Spinal cord (tissue), 10 donors: ENCODE measurements at places on chromosomes 3 and 15. TPM values are rescaled to one million over a fixed set of nuclear protein-coding genes. Genes with fewer than 3 reads are reported as not detected.

The SPTBN5 gene
- 0.69 TPM for total RNA-seq

The SEMA6D gene
- 113 TPM for total RNA-seq

The GOLGA6L26 gene
- not detected for total RNA-seq

The CDHR4 gene
- total RNA-seq: 0.10 TPM

The UBA7 gene
- 42.9 TPM for total RNA-seq

The NUDT16 gene
- total RNA-seq: 15.8 TPM

The TGM5 gene
- not detected for total RNA-seq

The MGLL gene
- total RNA-seq: 34.0 TPM

The IRAK2 gene
- total RNA-seq: 6.1 TPM

The LDHAL6B gene
- total RNA-seq: not detected

The STAC gene
- total RNA-seq: 27.9 TPM

The CFAP161 gene
- total RNA-seq: 3.2 TPM

- H3K4me1 ChIP-seq: no peaks in the 10 kb centered on the region
- DNase-seq: no peak
- no peaks in the 10 kb centered on the region for H3K27me3 ChIP-seq
- no peaks in the 10 kb centered on the region for H3K36me3 ChIP-seq
- no peak overlapping the region for H3K4me3 ChIP-seq
Observed at GRCh38 chr3:19248143-19248542, 99.8 kb downstream of the KCNH8 start.

DNA sequence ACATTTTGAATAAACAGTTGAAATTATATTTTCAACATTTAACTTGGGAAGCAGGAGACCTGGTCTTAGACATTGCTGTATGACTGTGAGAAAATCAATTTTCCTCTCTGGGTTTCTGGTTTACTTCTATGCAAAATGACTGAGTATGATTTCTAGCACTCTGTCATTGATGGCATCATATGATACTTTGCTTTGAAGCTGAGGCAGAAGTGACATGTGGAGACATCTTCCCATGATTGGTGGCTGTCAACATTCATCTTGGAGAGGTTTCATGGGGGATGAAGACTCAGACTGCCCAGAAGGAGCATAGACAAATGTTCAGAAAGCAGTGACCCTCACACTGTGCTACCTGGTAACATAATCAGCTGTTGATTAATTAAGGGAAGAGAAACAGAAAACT lies 477.9 kb downstream of the PDCD6IP start:
- no peaks in the 10 kb centered on the region for H3K4me1 ChIP-seq
- no peak overlapping the region for H3K4me3 ChIP-seq
- H3K27ac ChIP-seq: no peak overlapping the region
- H3K36me3 ChIP-seq: no peaks in the 10 kb centered on the region
- H3K27me3 ChIP-seq: no peaks in the 10 kb centered on the region
- no peak for DNase-seq

DNA sequence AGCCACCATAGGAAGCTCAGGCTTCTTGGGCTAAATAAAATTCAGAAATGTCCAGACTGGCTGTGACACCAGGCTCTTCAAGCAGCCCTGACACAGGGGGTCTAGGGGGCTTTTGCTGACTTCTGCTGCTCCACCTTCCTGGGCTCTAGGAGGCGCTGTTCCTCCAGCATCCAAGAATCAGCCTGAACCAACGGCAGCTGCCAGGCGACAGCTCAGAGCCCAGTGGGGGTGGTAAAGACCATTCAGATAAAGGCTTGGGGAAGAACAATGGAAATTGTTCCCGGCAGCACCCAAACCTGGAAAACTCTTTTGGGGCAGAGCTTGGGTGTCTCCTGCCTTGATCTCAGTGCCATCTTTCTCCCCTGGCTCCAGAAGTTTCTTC lies 21.6 kb upstream of the PSTPIP1 start:
- no peaks in the 10 kb centered on the region for H3K4me1 ChIP-seq
- H3K4me3 ChIP-seq: no peak overlapping the region
- no peak for DNase-seq
- H3K36me3 ChIP-seq: no peaks in the 10 kb centered on the region
- no peaks in the 10 kb centered on the region for H3K27me3 ChIP-seq
- no peak overlapping the region for H3K27ac ChIP-seq

DNA sequence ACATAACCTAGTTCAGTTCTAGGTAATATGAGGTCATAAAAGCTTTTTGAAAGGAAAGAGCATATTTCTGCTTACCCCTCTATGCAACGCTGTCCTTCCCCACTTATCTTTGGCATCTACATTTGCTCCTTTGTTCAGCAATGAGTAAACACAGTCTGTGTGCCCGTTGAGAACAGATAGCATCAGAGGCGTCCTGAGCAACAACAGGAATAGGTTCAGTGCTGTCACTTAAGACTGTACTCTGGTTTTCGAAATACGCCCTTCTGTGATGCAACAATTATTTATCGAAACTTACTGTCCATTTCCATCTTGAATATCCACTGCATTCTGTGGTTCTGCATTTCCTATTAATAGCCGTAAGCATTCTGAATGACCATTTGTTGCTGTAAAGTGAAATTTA lies 84.4 kb downstream of the BTD start:
- H3K4me1 ChIP-seq: peaks cover under 1% of the 10 kb centered on the region
- no peaks in the 10 kb centered on the region for H3K27me3 ChIP-seq
- no peak overlapping the region for H3K27ac ChIP-seq
- H3K36me3 ChIP-seq: peaks cover 16% of the 10 kb centered on the region
- no peak overlapping the region for H3K4me3 ChIP-seq

- no peaks in the 10 kb centered on the region for H3K36me3 ChIP-seq
- no peak overlapping the region for H3K4me3 ChIP-seq
- DNase-seq: no peak
- H3K27me3 ChIP-seq: no peaks in the 10 kb centered on the region
- no peak overlapping the region for H3K27ac ChIP-seq
Observed at GRCh38 chr3:43866529-43867353, 176.0 kb downstream of the ABHD5 start.

DNA sequence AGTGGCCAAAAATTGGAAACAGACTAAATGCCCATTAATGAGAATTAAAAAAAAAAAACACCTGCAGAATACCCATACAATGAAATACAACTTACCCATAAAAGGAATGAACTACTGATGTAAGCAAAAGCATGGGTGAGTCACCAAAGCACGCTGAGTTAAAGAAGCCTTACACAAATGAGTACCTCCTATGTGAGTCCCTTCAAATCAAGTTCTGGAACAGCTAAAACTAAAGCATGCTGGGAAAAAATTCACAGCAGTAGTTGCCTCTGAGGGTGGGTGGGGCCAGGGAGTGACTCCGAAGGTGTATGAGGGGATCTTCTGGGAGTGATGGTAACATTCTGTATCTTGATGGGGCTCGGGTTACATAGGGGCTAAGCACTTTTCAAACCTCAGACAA lies 11.4 kb downstream of the MYO5C start:
- no peaks in the 10 kb centered on the region for H3K27me3 ChIP-seq
- peaks cover 6% of the 10 kb centered on the region for H3K4me1 ChIP-seq
- no peak for DNase-seq
- no peak overlapping the region for H3K4me3 ChIP-seq
- H3K36me3 ChIP-seq: no peaks in the 10 kb centered on the region
- H3K27ac ChIP-seq: no peak overlapping the region

DNA sequence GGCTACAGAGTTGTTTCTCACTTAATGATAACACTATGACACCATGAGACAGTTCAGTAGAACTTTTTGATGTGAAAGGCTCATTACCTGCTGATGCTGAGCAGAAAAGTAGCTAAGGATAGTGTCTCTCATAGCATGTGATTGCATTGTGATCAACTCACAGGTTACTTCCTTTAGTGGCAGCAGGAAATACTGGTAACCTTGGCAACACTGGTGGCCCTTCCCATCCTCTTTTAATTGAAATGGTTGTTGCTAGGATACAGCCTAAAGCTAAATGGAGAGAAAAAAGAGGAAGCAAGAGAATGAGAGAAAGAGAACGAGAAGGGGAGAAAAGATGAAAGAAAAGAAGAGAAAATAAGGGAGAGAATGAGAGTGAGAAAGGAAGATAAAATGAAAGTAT lies 204.7 kb upstream of the GAP43 start:
- no peaks in the 10 kb centered on the region for H3K36me3 ChIP-seq
- no peak overlapping the region for H3K4me3 ChIP-seq
- H3K4me1 ChIP-seq: no peaks in the 10 kb centered on the region
- no peaks in the 10 kb centered on the region for H3K27me3 ChIP-seq

DNA sequence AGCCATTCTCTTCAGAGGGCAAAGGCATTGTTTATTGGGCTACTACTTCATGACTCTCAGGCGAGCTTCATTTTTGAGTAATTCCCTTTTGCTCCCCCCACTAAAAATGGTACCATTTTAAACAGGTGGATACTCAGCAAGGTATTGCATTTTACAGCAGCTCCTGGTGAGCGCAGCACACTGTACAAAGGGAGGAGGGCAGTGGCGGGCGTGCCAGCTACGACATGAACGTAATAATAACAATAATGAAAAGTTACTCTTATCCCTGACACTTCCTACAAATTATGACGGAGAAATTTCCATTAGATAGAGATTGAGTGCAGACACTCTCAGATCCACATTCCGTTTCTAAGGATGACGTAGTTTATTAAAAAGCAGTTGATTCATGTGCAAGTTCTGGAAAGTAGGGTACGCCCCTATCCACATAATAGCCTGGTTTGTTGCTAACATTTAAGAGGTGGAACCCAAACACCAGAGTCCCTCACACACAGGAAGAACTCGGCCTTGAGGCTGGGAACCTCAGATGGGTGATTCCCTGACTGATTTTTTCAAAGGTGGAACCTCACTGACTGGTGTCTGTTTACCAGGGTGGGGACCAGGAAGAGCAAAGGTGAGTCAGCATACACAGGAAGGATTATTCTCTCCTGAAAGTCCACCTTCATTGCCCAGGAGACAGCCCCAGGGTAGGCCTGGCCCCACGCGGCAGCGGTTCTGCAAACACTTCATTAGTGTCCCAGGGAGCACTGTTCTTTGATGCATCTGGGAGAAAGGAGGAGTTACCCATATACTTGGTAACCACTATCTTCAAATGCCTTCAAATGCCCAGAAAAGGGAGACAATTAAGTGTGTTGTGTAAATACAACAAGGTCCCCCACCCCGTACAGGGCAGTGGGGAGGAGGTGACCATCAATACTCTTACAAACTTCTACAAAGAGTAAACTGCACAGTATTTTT lies 69.9 kb downstream of the LDHAL6B start:
- no peaks in the 10 kb centered on the region for H3K4me1 ChIP-seq
- no peaks in the 10 kb centered on the region for H3K27me3 ChIP-seq
- no peak overlapping the region for H3K4me3 ChIP-seq
- H3K27ac ChIP-seq: no peak overlapping the region
- DNase-seq: no peak

DNA sequence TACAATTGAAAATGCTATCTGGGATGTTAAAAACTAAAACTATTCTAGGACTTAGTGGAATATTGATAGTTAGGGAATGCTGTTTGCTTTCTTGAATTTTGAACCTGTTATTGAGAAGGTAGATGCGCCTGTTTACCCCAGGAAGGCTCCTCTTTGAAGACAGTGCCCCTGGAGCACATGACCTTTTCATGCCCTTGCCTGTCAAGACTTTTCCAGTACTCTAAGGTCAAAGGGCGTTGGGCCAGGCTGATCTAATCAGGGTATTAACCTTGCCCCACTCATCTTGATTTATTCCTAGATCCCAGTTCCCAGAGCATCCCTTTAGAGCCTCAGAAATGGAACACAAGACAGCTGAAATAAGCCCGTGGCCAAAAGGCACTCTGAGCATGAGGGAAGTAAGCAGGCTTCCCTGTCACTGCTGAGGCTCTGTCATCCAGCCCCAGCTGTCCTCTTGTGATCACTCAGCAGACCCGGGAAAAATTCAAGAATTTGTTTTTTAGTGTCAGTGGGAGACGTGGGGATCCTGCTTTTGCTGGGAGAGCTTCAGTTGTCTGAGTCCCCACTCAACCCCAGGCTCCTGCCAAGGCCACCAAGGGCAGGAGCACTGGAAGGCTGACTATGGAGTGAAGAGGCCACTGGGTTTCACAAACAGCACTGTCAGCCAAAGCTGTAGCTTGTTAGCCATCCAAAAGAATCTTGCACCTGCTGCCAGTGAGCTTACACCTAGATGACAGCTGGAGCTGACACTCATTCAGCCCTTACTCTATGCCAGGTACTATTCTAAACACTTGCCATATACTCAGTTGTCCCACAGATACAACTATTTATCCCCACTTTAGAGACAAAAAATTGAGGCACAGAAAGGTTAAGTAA lies 169.0 kb downstream of the PGPEP1L start:
- H3K4me3 ChIP-seq: no peak overlapping the region
- H3K36me3 ChIP-seq: no peaks in the 10 kb centered on the region
- H3K27me3 ChIP-seq: no peaks in the 10 kb centered on the region
- no peak overlapping the region for H3K27ac ChIP-seq
- DNase-seq: no peak

GRCh38 chr3:126558336-126559071 lies at the start of gene C3orf22:
Gene C3orf22, minus strand, starts transcription at chr3:126558932. Its CDS starts 5,542 bp downstream, at chr3:126553390.
- H3K4me3 ChIP-seq: no peak within 1 kb of the TSS
- no peak within 1 kb of the TSS for H3K27ac ChIP-seq
- no peaks in the 10 kb centered on the region for H3K36me3 ChIP-seq
- no peaks in the 10 kb centered on the region for H3K4me1 ChIP-seq

DNA sequence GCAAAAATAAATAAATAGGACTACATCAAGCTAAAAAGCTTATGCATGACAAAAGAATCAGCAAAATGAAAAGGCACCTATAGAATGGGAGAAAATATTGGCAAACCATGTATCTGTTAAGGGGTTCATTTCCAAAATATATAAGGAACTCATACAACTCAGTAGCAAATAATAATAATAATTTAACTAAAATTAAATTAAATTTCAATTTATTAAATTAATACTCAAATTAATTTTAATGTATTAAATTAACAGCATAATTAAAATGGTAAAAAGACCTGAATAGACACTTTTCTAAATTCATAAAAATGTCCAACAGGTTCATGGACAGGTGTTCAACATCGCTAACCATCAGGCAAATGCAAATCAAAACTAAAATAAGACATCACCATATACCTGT lies 34.0 kb upstream of the THBS1 start:
- no peaks in the 10 kb centered on the region for H3K4me1 ChIP-seq
- H3K4me3 ChIP-seq: no peak overlapping the region
- DNase-seq: no peak

- H3K27ac ChIP-seq: no peak overlapping the region
- H3K36me3 ChIP-seq: no peaks in the 10 kb centered on the region
- no peak overlapping the region for H3K4me3 ChIP-seq
- no peaks in the 10 kb centered on the region for H3K27me3 ChIP-seq
Observed at GRCh38 chr3:8954938-8955763, 8.1 kb downstream of the RAD18 start.

DNA sequence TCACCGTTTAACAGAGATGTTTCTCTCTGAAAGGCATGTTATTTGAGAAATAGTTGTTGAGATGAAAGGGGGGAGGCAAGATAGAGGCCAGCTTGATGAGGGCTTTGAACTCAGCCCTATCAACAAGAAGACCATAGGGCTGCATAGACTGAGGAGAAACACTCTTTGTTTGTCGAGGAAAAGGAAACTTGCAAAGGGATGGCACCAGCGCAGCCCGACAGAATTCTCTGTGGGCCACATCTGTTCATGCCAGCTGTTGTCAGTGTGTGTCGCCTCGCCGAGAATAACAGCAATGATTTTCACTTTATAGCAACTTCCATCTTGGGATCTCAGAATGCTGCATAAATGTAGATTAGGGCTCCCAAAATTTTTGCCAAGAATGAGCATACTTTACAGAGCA lies 478.3 kb upstream of the TPRG1 start:
- H3K4me1 ChIP-seq: no peaks in the 10 kb centered on the region
- H3K4me3 ChIP-seq: no peak overlapping the region
- DNase-seq: no peak
- H3K27me3 ChIP-seq: no peaks in the 10 kb centered on the region

GRCh38 chr3:14980689-14981088 lies 33.3 kb downstream of the NR2C2 start:
- H3K27ac ChIP-seq: no peak overlapping the region
- H3K36me3 ChIP-seq: peaks cover 5% of the 10 kb centered on the region
- H3K4me3 ChIP-seq: no peak overlapping the region
- H3K27me3 ChIP-seq: no peaks in the 10 kb centered on the region

- H3K4me3 ChIP-seq: no peak overlapping the region
- no peak for DNase-seq
- H3K27me3 ChIP-seq: no peaks in the 10 kb centered on the region
- H3K4me1 ChIP-seq: peaks cover 3% of the 10 kb centered on the region
- no peaks in the 10 kb centered on the region for H3K36me3 ChIP-seq
Observed at GRCh38 chr3:65409176-65409569, 629.5 kb downstream of the MAGI1 start.
